ACHN (cell line): ENCODE measurements at places on chromosomes 1 and 21.
A peak's percentile ranks its signal among the peaks of the same experiment; 100 is the strongest.

- DNase-seq = peak; percentile 22
Observed at GRCh38 chr1:230824919-230825721, 43.2 kb downstream of the C1orf198 start.

DNA sequence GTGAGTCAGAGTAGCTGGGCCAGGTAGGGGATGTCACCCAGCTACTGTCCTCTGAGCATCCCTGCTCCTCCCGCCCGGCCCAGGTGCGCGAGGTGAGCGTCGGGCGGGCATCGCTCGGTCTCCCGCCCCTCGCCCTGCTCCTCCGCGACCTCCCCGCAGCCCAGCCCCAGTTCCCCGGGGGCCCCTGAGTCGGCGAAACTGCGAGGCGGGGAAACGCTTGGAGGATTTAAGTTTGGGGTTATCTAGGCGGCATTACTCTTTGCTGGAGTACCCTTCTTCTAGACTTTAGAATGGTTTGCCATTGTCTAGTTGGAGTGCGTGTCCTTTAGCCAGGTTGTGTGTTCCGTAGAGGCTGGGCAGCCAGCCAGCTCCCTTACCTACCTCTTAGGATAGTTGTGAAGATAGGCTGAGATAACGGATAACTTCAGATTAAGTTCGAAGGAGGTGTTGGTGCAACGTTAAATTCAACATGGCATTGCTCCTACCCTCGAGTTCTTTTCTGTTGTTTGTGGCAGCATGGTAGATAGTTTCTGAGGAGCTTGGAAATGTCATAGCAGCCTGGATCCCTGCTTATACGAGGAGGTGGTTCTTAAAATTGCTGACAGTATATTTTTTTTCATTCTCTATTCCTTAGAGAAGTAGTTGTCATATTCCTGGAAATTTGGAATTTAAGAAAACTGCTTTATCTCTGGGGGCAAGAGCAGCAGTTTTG, 697 bp downstream of the AGO3 start:
- peak; percentile 19 for DNase-seq

- DNase-seq = no peak
Observed at GRCh38 chr1:109105881-109106280, 8.0 kb upstream of the ELAPOR1 start.

DNA sequence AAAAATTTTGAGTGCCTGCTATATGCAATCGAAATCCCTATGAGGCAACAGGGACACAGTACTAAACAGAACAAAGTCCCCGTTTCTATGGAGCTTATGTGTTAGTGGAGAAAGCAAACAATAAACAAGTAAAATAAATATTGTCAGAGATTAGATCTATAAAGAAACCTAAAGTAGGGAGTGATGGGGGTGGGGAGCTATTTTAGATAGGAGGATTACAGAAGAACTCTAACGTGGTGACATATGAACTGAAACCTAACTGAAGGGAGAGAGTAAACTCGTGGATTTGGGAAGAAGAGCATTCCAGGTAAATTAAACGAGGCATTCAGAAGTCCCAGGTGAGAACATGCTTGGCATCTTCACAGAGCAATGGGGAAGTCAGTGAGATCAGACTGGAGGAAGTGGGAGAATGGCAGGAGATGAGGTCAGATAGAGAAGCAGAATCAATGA, 154.5 kb downstream of the DENND1B start:
- DNase-seq = no peak
